ENCODE measurements at places on chromosomes 12 and 14.

DNA sequence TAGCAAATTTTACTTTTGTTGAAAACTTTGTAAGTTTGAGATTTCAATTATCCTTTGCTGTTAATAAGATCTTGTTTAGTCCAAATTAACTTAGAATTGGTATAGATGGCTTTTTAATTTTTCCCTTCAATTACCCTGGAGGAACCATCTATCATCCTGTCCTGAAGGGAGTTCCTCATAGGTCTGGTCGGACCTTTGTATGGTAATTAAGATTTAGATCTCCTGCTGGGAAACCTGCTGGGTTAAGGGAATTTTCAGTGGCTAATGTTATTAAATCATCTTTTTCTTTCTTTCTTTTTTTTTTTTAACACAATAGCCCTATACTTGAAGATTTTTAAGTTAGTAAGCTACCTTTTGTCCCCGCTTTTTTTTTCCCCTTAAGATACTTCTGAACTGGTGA, 63.0 kb upstream of the PRMT8 start:
- DNase-seq: no peak

DNA sequence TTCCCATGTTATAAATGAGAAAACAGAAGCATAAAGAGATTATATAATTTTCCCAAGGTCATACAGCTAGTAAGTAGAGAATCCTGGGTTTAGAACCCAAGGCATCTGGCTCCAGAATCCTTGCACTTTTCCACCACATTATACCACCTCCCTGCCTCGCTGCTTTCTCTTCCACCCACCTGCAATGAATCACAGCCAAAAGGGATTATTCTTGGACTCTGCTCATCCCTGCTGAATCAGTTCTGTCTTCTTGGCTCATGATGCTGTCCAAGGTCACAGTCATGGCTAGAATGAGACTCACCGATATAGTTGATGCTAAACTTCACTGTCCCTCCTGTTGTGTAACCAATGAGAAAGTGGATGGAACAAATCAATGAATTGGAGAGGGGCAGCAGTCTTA, 356.6 kb downstream of the FUT8 start:
- DNase-seq: no peak

DNA sequence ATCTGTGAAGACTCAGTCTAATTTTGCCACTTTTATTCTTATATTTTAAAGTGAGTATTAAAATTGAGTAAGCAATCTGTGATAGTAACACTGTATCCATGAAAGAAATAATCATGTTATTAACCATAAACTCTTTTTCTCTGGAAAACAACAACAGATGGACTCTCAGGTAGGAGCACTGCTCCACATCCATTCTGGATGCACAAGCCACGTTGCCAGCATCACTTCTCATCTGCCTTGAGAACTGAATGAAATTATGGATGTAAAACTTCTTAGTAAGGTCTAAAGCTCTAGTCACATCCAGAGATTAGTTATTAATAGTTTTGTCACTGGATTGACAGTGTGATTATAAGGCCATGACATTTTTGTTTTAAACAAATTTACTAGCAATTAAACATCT, 489.1 kb upstream of the SYT1 start:
- no peak for DNase-seq

- no peak for DNase-seq
These were observed 7.8 kb downstream of the SPRYD4 start for GRCh38 chr12:56476143-56476542.

GRCh38 chr12:58919231-58920101, 838 bp downstream of the LRIG3 start:
- DNase-seq: no peak

GRCh38 chr14:65431951-65432350, 19.4 kb downstream of the FUT8 start:
- no peak for DNase-seq

- no peak for DNase-seq
These were observed 23.3 kb upstream of the SLC2A3 start for GRCh38 chr12:7959278-7959677.

GRCh38 chr14:104151566-104152245, 13.3 kb downstream of the KIF26A start:
- DNase-seq: no peak

- DNase-seq: no peak
These were observed 20.1 kb downstream of the APOBEC1 start for GRCh38 chr12:7645395-7646177.

GRCh38 chr14:94827711-94828447, 58.0 kb upstream of the GSC start:
- DNase-seq: no peak

GRCh38 chr12:55737581-55738122, 5.3 kb upstream of the GDF11 start:
- DNase-seq: no peak
